ENCODE measurements at places on chromosomes 12 and 14. TPM values are rescaled to one million over a fixed set of nuclear protein-coding genes. Genes with fewer than 3 reads are reported as not detected.
A peak's percentile ranks its signal among the peaks of the same experiment; 100 is the strongest.

- no peak for DNase-seq
Observed at GRCh38 chr12:120586206-120586605, 5.0 kb upstream of the POP5 start.

- no peak for DNase-seq
Observed at GRCh38 chr12:130335517-130336392, 1.9 kb upstream of the PIWIL1 start.

PRICKLE1 gene
- 15.3 TPM for total RNA-seq

B4GALNT3 gene
- 22.1 TPM for total RNA-seq

KCNH5 gene
- total RNA-seq: 0.08 TPM

DNA sequence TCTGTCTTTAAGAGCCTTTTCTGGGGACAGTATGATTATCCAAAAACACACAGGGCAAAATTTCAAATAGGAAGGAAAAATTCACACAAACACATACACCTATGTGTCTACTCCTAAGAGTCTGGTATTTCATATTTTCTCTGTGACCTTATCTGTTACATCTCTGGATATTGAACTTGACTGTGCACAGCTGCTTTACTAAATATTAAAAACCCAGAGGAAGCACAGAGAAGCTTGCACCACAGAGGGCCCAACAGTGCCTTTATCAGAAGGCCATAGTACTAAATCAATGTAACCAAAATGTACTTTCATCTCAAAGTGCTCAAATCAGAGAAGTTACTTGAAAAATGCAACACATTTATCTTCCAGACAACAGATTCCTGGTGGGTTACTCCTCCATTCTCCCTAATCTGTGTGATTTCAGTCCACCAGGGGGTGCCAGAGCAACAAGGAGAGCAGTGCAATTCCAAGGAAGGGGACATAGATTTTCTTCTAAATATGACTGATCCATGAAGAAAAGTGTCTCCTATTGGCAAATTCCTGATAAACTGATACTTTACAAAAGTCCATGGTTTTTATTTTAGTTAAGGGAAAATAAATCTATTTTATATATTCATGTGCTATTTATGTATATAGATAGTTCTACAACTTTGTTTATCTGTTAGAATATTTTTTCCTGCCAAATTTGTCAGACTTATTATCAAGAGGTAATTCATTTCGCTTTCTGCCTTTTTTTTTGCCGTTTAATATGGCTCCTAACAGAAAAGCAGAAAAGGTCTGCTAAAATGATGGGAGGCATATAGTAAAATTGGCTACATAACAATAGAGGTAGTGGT, 617.6 kb downstream of the LRFN5 start:
- DNase-seq: peak; percentile 40

SLCO1C1 gene
- 2.0 TPM for total RNA-seq

CNTN1 gene
- total RNA-seq: 0.68 TPM

ZDHHC22 gene
- not detected for total RNA-seq

LACRT gene
- total RNA-seq: not detected

DNA sequence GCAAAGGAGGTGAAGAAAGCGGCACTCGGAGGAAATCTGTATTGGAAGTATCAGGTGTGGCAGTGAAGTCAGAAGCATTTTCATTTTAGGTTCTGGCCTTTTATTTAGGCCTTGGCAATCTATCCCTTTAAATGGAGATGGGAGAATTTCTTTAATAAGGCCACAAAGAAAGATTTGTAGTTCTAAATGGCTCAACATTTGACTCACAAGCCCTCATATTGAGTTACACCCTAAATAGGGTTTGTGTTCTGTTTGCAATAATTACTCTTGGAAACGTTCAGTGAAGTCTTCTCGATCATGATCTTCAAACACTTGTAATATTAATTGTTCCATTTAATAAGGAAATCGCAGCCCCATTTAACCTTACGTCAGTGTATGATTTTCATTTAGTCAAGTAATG, 25.3 kb upstream of the TMEM260 start:
- no peak for DNase-seq

EEF1AKMT3 gene
- 3.3 TPM for total RNA-seq

ZNF384 gene
- total RNA-seq: 31.2 TPM

DNA sequence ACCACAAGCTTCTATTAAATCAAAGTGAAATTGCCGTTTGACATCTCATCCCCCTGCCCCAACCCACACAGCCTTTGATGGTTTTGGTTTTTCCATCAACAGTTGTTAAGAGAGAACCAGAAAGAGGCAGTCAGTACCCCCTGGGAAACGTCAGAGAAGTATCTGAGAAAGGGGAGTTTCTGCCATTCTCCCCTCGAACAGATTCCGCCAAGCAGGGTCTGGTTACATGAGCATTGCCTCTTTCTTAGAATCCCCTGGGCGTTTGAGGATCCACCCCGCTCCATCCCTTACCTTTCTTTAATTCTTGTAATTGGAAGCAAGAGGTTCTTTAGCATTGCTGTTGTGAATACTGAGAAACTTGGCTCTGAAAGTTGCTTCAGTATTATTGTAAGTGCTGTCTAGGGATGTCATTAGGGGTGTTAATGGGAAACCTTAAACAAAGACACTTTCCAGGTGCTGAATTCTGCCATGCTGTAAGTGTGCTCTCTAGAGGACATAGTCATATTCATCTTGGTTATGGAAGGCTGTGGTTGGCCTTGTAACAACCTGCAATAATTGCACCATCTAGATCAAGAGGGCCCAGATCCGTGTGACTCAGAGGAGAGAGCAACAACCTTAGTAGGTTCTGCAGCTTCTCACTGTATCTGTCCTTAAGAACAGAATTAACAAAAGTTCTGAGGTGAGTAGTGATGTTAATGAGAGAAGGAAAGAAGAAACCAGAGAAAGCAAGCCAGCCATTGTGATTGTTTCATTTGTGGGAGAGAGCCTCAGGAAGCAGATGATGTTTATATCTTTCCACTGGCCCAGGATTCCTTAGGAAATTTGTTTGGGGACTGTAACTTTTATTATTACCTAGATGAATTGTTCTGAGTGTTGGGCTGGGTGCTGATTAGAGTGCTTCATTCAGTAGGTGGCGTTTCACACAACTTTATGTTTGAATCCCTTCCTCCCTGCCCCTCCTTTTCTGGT, 9.0 kb downstream of the TMBIM6 start:
- no peak for DNase-seq

OR4E2 gene
- not detected for total RNA-seq

RNASE7 gene
- not detected for total RNA-seq

ZBTB42 gene
- total RNA-seq: 8.1 TPM

DNA sequence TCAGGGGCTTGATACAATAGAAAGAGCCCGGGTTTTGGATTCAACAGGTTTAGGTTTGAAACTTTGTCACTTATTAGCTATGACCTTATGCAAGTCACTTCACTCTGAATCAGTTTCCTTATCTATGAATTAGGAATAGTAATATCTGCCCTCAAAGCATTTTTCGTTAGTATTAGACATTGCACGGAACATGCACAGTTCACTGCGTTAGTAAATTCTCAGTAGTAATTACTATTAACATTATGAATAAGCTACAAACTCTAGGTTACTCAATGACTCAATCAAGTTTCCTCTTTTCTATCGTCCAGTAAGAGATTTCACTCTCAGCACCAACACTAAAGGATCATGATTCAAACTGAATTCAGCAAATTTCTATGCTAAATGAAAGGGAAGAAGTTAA, 150.3 kb downstream of the CEP83 start:
- no peak for DNase-seq

GRCh38 chr12:119528241-119528640, 65.3 kb upstream of the TMEM233 start:
- no peak for DNase-seq

EPYC gene
- total RNA-seq: not detected

LRRK2 gene
- total RNA-seq: 7.7 TPM

- no peak for DNase-seq
Observed at GRCh38 chr12:77795699-77796098, 35.0 kb upstream of the NAV3 start.

GRCh38 chr14:85527006-85527405, 2.9 kb upstream of the FLRT2 start:
- no peak for DNase-seq

DNA sequence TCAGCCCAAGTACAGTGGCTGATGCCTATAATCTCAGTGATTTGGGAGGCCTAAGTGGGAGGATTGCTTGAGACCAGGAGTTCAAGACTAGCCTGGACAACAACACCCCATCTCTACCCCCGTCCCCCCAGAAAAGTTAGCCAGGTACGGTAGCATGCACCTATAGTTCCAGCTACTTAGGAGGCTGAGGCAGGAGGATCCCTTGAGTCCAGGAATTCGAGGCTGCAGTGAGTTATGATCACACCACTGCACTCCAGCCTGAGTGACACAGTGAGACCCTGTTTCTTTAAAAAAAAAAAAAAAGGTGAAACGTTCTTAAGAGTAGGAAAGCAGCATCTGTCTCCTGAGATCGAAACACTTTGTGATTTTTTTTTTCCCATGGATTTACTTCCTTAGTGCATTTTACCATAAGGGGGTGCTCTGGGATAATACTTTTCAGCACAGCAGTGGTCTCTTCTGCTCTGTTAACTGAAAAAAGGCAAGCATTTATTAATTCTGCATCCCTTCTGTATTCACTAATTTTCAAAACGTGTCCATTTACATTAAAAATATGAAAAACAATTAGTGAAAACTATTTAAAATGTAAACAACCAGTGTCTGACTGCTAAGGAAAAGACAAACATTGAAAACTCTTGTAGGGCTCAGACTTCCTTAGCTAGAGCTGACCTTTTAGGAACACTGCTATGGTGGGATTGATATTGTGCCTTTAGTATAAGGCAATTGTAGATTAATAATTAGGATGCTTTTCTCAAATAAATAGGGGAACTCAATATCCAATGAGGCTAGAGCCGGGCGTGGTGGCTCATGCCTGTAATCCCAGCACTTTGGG, 31.2 kb upstream of the USP44 start:
- DNase-seq: no peak
